ENCODE measurements at places on chromosomes 2 and 18.
A peak's percentile ranks its signal among the peaks of the same experiment; 100 is the strongest.

DNA sequence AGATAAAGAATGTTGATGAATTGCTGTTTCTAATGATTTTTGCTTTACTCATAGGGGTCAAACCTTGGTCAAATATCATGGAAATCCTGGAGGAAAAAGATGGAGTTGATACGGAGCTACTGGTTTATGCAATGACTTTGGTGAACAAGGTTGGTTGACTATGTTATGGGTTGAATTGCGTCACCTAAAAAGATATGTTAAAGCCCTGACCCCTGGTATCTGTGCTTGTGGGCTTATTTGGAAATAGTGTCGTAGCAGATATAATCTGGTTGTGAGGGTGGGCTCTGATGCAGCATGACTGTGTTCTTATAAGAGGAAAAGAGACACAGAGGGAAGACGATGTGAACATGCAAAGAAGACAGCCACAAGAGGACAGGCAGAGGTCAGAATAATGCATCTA is 226.2 kb downstream of the TPGS2 start:
- DNase-seq = no peak

- no peak for DNase-seq
Observed at GRCh38 chr2:126634273-126634861, 21.6 kb upstream of the GYPC start.

GRCh38 chr2:166357068-166357949 is 18.4 kb downstream of the SCN9A start:
- DNase-seq = no peak

GRCh38 chr2:30078521-30078920 is 68.3 kb upstream of the YPEL5 start:
- no peak for DNase-seq

DNA sequence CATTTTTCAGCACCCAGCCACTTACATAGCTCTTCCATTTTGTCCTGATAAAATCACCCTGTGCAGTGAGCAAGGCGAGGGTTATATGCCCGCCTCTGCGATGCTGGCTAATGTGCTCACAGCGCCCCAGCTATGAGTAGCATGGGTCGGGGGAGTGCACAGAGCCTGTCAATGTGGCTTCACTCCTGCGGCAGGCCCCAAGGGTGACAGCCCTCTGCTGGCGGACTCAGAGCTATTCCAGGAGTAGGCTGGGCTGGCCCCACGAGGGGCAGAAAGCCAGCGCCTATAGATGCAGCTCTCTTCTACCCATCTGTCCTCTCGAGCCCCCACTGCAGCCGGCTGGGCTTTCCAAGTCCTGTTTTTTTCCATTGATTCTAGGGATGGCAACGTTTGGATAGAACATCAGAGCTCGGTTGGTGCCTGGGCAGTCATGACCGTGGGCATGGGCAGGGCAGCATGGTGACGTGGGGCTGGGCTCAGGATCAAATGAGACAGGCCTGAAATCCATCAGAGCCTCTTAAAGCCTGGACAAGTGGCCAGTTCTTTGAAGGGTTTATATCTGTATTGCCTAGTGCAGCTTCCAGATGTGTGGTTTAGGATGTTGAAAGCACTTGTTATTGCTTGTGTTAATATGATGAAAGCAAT is 134.7 kb downstream of the MCFD2 start:
- peak; percentile 47 for DNase-seq

DNA sequence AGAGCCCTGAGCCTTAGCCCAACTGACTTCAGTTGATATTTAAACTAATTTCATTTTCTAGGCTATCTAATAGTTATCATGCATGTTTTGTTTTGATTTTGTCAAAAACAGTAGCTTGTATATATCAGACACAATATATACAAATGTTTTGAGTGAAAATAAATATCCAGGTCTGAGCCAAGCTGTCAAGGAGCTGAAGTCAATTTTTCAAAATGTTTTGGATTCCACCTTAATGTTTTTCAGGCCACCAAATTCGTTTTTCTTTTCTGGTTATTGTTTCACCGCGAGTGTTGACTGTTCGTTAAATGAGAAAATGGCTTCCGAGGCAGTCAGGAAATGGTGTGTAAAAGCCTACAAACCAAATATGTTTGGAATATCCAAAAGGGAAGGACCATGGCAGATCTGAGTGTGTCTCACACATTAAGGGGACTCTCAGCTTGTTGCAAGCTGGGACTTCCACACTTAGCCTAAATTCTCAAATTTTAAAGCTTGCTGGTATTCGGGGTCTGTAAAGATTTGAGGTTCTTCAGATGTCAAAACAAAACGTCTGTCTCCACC is 2.8 kb downstream of the HOXD12 start:
- DNase-seq = no peak

GRCh38 chr2:10939058-10939457 is 27.3 kb downstream of the KCNF1 start:
- no peak for DNase-seq

DNA sequence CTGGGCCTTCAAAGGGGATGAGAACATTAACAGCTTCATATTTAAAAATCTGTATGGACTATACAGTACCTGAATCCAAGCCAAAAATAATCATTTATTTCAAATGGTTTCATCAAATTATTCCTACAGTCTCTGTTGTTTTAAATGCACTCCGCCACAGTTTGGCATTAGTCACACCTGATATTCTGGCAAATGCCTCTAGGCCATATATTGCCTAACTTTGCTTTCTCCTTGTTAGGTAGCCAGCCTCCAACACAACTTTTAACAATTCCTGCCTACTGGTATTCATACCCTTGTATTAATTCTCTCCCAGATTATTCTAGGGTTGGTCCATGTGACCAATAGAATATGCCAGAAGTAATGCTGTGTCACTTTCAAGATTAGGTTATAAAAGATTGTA is 146.6 kb upstream of the FANCL start:
- no peak for DNase-seq

DNA sequence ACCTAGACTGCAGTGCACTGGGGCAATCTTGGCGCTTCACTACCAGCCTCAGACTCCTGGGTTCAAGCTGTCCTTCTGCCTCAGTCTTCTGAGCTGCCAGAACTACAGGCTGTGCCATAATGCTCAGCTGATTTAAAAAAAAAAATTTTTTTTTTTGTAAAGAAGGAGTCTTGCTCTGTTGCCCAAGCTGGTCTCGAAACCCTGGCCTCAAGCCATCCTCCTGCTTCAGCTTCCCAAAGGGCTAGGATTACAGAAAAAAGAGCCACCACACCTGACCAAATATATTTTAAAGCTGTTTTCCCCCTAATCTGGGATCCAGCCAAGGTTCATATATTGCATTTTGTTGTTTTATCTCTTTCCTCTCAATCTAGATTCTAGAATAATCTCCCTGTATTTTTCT is 82.2 kb downstream of the RAB31 start:
- no peak for DNase-seq

All from KBM-7 (cell line).